SJCRH30 (cell line): ENCODE measurements at places on chromosomes 7 and 10.

DNA sequence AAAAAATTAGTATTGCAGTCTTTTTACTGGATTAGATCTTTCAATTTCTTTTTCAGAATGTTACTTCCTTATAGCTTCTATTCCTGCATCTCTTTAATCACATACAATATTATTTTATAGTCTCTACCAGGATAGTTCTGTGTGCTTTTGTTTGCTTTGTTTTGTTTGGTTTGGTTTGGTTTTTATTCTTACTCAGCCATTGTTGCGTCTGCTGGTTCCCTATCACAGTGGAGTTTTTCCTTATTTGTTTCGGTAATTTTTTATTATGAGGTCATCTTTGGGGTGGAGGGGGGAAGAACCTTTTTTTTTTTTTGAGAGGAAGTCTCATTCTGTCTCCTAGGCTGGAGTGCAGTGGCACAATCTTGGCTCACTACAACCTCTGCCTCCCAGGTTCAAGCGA lies 9.0 kb upstream of the BAIAP2L1 start:
- no peak for DNase-seq

DNA sequence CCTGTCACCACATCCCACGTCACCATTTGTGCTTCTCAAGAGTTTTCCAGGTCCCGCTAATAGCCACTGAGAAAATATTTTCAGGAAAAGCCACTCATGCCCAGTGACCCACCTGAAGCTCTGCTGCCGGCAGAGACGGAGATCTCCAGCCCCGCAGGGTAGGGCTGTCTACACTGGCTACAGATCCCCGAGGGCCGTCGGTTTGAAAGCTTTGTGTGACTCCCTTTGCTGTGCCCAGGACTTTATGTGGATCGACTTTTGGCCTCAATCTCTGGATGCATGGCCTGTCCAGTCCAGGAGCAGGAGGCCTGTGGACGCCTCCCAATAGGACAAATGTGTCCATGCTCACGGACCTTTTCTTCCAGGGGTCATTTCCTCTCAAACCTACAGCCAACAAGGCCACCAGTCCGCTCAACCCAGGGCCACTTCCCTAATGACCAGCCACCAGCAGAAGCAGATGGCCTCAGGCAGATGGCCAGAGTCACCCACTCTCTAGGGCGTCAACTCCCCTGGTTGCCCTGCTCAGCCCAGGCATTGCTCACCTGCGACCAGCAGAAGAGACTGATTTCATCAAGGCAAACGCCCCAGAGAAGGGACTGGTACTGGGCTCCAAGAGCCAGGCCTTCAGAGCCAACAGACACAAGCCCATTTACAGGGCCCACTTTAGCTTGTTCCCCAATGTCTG lies 76.4 kb downstream of the OAT start:
- no peak for DNase-seq

- DNase-seq: no peak
Measured at GRCh38 chr10:97831259-97831658, 18.4 kb upstream of the GOLGA7B start.

DNA sequence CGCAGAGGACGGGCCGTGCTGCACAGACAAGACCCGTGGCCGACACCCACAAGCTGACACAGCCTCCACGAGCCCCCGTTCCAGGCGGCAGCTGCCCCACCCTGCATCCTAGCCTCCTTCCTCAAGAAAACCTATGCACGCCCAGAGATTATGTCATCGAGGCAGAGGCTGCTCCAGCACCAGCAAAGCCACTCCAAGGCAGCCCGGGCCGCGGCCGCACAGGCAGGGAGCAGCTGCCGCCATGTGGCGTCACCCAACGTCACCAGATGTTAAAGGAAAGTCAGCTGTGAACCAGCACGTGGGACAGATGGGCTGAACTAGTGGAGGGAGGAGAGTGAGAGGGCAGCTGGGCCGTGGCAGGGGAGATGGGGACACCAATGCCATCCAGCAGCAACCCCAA lies 59.8 kb downstream of the STK32C start:
- DNase-seq: peak; percentile 29

GRCh38 chr7:94003446-94004023 lies 620 bp downstream of the BET1 start:
- DNase-seq: no peak

DNA sequence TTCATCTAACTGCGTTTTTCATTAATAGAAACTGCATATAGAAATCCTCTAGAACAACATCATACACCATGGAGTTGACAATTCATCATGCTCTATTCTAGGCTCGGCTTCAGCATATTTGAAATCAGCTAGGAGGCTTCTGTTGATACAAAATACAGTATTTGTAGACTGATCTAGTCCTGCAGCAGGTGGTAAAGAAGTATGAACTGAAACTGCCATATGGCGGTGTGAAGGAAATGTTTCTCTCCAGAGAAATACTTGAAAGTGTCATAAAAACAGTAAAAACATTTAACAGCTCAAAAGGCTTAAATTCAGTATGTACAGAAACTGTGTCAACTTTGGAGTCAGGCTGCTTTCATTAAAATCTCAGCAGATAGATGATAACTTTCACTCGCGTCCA lies 32.0 kb upstream of the MYO3A start:
- DNase-seq: no peak

GRCh38 chr10:6198171-6198570 lies 4.6 kb upstream of the PFKFB3 start:
- DNase-seq: no peak

DNA sequence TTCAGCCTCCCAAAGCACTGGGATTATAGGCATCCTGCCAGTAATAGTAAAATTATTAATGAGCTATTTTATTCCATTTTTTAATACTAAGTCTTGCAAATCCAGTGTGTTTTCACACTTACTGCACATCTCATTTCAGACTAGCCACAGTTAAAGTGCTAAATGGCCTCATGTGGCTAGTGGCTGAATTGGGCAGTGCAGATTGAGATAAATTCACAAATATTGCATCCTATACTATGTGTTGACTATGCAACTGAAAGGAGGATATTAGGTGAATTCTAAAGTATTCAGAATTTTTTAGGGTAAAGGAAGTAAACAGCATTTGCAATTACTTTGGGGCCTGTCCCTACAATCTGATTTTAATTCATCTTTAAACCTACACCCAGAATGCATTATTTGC lies 10.2 kb downstream of the APBB1IP start:
- no peak for DNase-seq

GRCh38 chr10:6528198-6528950 lies 51.7 kb downstream of the PRKCQ start:
- DNase-seq: no peak

- peak; percentile 17 for DNase-seq
Measured at GRCh38 chr7:141585592-141586510, 34.6 kb downstream of the AGK start.
